A549 treated with GW870086 at 1 μM for 4 hours (cell line): ENCODE measurements at places on chromosomes 5 and 9. TPM values are rescaled to one million over a fixed set of nuclear protein-coding genes. Genes with fewer than 3 reads are reported as not detected.

Gene APBA1
- total RNA-seq: 0.13 to 0.48 TPM (median 0.15 TPM) in 5 replicates

Gene CCL27
- 0.19 TPM in 1 of 5 replicates, not detected in the others for total RNA-seq

Gene ORM2
- not detected in 5 replicates for total RNA-seq

Gene CDC20B
- total RNA-seq: 0.09 to 0.21 TPM (median 0.10 TPM) in 4 of 5 replicates, not detected in the other

Gene FGD3
- total RNA-seq: 0.08 to 0.16 TPM (median 0.14 TPM) in 5 replicates

Gene MACIR
- total RNA-seq: 18.3 to 19.5 TPM (median 18.8 TPM) in 5 replicates

Gene HMGXB3
- 31.1 to 34.6 TPM (median 33.9 TPM) in 5 replicates for total RNA-seq

Gene CTXN3
- total RNA-seq: not detected in 5 replicates

Gene GAS1
- 0.06 to 0.16 TPM (median 0.09 TPM) in 5 replicates for total RNA-seq

Gene ZBED3
- total RNA-seq: 3.2 to 4.2 TPM (median 3.6 TPM) in 5 replicates

Gene BARHL1
- total RNA-seq: not detected in 5 replicates

Gene ZNF462
- total RNA-seq: 4.3 to 4.6 TPM (median 4.5 TPM) in 5 replicates

Gene EIF4E1B
- not detected in 5 replicates for total RNA-seq

Gene TMEM167A
- total RNA-seq: 48.3 to 90.2 TPM (median 78.1 TPM) in 5 replicates

Gene SPATA31C1
- not detected in 5 replicates for total RNA-seq

Gene TOPORS
- 10.1 to 12.6 TPM (median 12.3 TPM) in 5 replicates for total RNA-seq

Gene EQTN
- total RNA-seq: not detected in 5 replicates

Gene ADCY2
- not detected in 5 replicates for total RNA-seq

Gene AHRR
- 4.1 to 4.7 TPM (median 4.3 TPM) in 5 replicates for total RNA-seq
